Stimulated activated naive CD4-positive, alpha-beta T cell (primary cell): ENCODE measurements at places on chromosomes 6 and 20.

DNA sequence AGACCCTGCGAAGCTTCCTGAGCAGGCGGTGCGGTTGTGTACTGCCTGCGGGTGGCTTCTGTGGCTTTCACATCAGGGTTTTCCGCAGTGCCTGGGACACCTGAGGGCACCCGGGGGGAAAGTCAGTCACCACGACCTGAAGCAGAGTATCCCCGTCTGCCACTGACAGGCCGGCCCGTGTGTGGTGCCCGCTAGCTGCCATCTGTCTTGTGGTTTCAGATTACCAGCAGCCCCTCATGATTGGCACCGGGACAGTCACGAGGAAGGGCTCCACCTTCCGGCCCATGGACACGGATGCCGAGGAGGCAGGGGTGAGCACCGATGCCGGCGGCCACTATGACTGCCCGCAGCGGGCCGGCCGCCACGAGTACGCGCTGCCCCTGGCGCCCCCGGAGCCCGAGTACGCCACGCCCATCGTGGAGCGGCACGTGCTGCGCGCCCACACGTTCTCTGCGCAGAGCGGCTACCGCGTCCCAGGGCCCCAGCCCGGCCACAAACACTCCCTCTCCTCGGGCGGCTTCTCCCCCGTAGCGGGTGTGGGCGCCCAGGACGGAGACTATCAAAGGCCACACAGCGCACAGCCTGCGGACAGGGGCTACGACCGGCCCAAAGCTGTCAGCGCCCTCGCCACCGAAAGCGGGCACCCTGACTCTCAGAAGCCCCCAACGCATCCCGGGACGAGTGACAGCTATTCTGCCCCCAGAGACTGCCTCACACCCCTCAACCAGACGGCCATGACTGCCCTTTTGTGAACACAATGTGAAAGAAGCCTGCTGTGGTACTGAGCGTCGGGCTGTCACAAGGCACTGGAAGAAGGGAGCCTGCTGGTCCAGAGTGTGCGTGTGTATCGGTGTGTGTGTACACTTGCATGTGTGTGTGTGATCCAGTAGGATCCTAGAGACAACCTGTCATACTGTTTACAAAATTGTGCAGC is 54.4 kb downstream of the GOPC start:
- DNase-seq = peak; percentile 49

GRCh38 chr20:62987114-62987513 is 19.6 kb downstream of the BHLHE23 start:
- DNase-seq = no peak

DNA sequence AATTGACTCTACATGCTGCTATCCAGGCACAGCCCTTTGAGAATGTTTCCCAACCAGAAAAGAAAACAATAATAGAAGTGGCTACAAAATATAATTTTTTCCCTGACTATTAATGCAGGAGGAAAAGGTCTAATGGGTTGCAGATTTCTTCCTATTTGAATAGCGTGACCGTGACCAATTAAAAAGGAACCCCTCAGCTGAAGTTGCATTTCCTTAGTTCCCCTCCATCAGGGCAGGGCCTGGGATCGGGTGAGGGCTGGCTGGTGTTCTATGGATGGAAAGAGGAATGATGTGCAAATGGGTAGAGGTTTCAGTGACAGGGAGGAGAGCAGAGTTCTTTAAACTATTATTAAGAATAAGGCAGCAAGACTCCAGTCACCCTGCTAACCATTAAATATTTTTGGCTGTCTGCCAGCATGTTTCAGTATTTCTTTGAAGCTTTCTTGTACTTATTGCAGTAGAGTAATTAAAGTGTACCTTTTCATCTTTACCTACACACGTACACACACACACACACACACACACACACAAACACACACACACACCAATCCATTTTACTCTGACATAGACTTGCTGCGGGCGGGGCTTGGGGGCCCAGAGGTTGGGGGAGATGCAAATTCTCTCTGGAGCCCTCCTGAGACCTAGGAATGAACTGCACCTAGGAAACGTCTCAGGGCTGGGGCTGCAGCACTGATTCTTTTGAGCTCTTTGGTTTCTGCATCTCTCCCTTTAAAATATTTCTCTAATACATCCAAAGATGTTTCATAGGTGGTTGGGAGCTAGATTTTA is 154.8 kb upstream of the SLC35B3 start:
- DNase-seq = no peak

DNA sequence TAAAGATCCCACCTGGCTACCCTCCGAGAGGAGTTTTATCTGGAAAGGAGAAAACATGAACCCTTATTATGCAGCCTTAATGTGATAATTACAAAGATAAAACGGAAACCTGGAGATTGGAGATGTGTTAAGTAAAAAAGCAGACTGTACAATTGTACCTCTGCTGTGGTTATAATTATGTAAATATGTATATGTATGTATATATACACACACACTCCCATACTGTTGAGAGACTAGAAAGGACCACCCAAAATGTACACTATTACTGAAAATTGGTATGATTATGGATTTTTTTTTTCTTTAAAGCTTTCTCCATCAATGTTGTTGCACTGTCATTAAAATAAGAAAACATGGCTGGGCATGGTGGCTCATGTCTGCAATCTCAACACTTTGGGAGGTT is 72.1 kb upstream of the BCLAF1 start:
- no peak for DNase-seq

DNA sequence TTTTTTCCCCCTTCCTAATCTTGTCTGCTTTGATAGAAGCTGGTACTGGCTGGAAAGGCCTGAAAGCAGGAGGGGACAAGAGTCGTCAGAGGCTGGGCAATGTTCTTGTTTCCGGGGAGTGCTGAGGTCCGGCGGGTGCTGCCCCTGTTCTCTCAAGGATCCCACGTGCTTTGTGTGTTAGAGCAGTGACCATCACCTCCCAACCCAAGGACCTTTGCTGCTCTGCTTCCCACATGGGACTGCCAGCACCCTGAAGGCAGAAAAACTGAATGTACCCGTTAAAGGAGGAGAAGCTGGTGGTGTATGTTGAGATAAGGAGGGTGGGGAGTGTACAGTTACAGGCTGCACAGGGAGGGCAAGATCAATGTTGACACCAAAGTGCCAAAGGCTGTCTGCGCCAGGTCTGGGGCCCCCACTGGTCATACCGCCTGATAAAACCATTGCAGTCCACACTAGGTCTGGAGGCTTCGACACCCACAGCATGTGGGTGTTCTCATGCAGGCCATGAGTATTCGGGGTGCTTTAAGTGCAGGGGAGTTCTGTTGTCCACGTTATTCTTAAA is 15.0 kb downstream of the C20orf173 start:
- no peak for DNase-seq

DNA sequence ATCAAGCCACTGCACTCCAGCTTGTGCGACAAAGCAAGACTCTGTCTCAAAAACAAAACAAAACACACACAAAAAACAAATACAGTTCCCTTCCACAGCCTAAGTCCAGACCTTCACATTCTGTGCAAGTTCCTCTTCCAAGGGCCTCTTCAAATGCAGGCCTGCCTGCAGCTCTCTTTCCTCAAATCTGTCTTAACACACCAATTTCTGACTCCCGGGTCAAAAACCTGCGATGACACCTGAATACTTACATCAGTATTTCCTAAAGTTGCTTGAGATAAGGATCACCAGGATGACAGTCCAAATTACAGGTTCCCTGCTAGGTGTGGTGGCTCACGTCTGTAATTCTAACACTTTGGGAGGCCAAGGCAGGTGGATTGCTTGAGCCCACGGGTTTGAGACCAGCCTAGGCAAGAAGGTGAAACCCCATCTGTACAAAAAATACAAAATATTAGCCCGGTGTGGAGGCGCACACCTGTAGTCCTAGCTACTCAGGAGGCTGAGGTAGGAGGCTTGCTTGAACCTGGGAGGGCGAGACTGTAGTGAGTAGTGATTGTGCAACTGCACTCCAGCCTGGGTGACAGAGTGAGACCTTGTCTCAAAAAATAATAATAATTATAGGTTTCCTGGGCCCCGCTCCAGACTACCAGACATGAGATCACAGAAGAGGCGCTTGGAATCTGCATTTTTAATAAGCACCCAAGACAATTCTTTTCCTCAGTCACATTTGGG is 8.8 kb upstream of the PARD6B start:
- no peak for DNase-seq

DNA sequence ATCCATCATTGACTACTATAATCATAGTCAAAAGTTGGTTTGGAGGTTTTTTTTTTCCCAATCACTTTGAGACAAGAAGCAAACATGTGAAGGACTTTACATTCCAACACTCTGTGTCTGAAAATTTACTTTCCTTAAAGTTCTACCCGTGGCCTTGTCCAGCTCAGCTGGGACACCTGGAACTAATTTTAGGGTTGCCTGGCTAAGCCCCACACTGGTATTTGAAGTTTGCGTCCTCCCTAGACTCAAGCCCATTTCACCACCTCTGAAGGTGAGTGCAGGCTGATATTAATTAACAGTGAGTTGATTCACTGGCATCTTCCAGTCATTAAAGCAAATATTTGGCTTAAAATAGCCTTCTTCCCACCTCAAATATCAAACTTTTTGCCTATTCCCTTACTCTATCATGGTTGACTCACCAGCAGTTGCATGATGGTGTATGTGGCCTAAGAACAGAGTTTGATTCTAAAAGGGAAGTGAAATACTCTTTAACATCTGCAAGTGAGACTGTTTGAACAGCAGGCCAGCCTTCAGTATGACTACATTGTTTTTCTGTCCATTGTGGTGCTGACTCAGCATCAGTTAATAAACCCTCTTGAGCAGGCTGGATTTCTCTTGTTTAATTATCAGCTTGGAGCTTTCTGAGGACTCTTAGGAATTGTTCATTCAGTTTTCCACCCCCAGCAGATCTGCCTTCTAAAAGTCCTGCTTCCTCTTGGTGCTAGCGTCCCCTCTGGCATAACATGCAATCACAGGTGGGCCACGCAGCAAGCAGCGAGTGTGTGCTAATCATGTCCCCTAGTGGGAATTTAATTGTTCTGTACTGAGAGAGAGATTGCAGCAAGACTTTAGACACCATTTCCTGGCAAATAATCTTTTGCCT is 1.8 kb upstream of the PRDM1 start:
- DNase-seq = no peak

DNA sequence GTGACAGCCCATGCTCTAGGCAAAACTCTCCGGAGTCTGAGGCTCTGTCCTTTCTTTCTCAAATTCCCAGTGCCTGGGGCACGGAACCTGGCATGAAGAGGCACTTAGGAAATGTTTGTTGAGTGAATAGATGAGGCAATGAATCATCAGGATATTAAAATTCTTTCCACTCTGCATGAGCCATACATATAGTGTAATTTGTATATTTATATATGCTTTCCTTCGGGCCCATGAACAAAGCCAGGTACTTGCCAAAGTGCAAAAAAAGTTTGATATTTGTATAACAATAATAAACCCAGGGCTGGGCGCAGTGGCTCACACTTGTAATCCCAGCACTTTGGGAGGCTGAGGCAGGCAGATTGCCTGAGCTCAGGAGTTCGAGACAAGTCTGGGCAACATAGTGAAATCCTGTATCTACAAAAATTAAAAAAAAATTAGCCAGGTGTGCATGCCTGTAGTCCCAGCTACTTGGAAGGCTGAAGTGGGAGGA is 212.3 kb upstream of the ZNF217 start:
- no peak for DNase-seq

- DNase-seq = no peak
These were observed 361.6 kb upstream of the RUNX2 start for GRCh38 chr6:44966449-44967092.

DNA sequence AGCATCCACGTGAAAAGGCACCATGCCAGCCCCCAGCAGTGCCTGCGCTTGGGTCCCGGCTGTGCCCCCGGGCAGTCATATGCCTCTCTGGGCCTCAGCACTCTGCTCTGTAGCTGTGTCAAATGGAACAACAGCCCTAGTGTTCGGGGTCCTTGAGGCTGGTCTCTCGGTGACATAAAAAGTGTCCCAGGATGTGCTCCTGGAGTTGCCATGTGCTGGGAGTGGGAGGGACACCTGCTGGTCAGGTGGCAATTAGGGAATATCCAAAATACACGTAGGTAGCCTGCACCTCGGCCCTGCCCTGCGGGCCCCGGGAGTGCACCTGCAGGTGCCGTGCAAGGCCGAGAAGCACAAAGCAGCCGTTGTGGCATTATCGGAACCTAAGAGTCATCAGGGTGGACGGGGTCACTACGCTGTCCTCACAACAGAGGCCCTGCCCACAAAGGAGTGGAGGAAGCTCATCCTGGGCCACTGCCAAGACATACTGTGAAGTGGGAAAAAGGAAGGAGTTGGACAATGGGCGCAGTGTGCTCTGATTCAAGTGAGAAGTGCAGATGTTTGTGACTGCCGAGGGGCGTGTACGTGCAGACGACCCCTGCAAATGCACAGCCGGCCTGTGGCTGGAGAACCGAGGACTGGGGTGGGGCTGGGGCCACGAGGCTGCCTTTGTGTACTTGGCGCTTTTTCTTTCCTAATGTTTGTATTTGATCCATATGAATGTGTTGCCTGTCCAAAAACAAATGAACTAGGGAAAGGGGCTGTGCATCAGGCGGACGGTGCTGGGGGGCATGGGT is 24.6 kb downstream of the SLCO4A1 start:
- DNase-seq = no peak

GRCh38 chr6:166473886-166474571 is 91.3 kb upstream of the MPC1 start:
- no peak for DNase-seq

DNA sequence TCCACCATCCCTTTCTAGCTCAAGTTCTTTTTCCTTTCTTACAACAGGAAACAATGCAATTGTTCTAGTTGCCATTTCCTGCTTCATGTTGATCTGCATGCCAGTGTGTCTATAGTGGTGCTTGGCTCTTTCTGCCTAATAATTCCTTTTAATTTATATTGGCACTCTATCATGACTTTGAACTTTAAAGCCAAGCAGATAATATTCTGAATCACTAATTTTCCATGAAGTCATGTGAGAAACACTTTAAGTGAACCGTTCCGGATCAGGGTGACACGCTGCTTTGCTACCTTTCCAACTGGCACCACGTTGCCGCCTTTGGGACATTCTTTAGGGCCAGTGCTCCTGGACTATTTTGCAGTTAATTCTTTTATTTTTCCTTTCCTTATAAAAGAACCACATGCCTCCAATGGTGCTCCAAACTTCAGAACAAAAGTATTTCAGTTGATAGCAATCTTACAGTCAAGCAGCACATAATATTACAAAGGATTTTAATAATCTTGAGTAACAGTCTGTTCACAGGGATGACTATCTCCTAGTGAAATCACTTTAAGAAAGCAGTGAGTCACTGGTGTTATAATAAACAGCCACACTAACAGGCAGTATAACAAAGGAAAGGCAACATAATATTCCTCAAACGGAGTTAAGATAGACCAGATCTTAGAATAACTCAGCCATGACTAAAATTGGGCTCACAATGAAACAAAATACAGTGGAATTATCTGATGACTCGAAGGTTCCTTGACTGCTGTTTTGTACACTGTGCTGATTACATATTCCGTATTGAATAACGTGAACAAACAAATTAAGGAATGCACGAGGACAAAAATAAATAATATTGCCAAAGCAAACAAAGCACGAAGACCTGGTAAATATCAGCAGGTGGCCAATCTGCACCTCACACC is 19.0 kb upstream of the BLOC1S5 start:
- DNase-seq = no peak
